ENCODE measurements at places on chromosomes 3 and 15.
A peak's percentile ranks its signal among the peaks of the same experiment; 100 is the strongest.

DNA sequence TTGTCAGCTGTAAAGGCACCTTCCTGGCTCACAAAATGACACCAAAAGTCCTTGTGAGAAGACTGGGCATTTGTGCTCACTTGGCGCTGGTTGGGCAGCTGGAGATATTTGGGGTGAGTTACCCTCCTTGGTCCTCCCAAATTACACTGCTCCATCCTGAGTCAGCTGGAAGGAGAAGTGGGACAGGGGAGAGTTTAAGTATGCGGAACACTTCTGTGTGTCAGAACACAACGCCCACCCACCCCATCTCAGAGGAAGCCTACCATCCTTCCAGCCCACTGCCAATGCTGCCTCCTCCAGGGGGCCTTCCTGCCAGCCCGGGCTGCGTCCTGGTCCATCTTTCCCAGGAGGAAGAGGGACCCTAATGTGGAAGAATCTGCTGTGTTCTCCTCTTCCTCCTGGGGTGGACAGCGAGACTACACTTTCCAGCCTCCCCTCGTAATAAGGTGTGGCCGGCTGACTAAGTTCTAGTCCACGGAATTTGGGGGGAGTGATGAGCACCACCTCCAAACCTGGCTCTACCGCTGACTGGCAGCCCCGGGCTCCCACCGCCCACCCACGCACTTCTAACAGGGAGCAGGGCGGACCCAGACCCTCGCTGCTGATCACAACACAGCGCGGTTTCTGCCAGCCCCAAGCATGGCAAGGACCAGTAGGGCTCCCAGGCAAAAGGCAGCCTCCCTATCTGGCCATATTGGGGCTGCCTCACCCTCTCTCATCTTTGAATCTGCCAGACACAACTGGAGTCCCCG lies 265.0 kb downstream of the XXYLT1 start:
- no peak for DNase-seq

DNA sequence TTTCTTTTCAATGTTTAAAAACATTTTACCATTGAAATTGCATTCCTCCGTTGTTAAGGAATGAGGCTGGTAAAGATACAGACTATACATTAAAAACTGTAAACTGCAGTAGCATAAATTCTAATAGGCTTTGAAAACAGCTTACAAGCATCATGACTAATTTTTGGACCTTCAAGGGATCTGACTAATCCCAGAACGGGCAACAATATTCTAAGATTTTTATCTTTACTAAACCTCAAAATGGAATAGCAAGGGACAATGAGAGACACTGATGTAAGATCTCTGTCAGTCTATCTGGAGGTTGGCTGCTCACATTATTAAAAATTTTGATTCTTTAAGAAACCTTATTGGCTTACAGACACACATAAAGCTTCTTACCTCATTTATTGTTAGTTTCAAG lies 74.7 kb downstream of the BTD start:
- no peak for DNase-seq

DNA sequence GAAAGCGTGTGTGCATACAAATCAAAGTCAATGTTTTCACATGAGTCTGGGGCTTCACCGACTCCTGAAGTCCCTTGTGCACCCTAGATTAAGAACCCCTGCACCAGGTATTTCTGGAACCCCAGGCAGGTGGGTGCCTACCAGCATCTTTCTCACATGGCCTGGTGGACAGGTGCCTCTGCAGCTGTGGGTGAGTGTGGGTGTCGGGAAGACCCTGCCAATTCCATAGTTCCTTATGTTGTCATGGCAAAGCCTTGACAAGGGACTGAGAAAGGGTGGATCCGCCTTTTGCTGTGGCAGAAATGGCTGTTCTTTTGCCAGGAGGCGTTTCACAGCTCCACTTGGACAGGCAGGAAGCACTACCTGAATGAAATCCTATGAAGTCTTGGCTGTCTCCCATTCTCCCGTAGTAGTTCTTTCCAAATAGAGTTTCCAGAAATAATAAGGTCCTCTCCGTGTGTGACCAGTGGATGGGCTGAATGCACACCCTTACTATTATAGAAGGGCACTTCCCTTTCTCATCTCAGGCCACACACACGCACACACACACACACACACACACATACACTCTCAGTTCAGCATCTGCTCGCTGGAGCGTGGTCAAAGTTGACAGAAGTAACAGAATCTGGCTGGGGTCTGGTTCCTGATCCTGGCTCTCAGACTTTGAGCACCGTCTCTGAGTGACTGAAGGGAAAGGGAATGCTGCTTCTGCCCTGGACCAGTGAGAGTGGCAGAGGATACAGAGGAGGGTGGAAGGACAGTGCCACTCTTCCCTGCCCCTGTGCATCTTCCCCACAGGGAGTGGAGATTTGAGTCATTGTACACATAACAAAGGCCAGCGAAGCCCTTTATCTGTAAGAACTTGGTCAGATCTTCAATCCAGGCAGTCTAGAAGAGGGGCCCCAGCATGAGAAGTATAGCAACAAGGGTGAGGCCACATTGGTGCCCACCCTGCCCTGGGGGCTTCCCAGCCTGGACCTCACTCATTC lies 38.7 kb downstream of the PDIA5 start:
- no peak for DNase-seq

GRCh38 chr15:58576657-58577056 lies 144.9 kb downstream of the LIPC start:
- DNase-seq, result no peak

DNA sequence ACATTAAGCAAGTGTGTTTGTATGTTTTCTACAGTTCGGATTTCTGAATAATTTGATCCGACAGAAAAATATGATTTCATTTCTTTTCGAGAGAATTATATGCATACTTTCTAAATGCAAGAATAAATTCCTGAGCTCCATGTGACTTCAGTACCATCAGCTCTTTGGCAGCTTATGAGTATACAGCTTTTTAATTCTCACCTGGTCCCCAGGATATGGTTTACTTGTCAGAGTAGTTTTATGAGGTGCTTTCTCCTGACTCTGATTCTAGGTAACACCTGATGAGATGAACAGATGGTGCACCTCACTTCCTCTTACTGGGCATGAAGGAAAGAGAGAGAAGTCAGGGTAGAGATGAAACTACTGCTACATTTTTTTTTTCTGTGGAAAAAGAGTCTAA lies 3.1 kb downstream of the HGD start:
- DNase-seq, result no peak

GRCh38 chr3:133915685-133916658 lies 20.3 kb upstream of the RAB6B start:
- no peak for DNase-seq

GRCh38 chr3:81581966-81582599 lies 179.4 kb downstream of the GBE1 start:
- DNase-seq, result no peak

- DNase-seq, result no peak
These were observed 215.3 kb upstream of the ROBO1 start for GRCh38 chr3:79983118-79983517.

DNA sequence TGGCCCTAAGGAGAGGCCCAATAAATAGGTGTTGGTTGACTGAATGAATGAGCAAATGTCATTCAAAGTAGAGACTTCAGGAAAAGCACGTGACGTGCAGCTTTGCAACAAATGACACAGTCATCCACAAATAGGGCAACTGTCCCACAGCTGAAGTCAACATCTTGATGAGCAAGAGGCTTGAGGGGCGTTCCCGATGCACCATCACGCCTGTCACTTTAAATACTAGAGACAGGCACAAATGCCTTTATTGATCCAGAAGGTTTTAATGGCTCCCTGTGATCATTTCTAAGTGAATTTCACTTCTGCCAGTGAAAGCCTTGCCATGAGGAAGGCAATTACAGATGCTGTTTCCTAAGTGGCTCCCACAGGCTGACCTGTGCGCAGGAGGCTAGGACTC lies 43.6 kb downstream of the ABTB1 start:
- DNase-seq, result no peak

DNA sequence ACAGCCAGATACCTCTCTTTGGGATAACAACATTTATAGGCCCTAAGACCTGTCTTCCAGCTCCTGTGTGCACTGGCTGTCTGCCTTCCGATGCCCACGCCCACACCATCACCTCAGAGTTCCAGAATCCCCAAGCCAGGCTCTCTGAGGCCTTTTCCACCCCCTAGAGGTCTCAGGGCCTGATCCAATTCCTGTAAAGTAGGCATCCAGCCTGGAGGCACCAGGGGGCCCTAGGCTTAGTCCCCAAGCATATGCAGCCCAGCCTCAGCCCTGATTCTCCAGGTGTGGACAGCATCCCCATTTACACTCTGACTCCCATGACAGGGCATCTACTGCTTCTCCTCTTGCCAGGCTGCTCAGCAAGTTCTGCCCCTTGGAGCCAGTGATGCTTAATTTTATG lies 72.7 kb upstream of the CORO2B start:
- DNase-seq, result no peak

DNA sequence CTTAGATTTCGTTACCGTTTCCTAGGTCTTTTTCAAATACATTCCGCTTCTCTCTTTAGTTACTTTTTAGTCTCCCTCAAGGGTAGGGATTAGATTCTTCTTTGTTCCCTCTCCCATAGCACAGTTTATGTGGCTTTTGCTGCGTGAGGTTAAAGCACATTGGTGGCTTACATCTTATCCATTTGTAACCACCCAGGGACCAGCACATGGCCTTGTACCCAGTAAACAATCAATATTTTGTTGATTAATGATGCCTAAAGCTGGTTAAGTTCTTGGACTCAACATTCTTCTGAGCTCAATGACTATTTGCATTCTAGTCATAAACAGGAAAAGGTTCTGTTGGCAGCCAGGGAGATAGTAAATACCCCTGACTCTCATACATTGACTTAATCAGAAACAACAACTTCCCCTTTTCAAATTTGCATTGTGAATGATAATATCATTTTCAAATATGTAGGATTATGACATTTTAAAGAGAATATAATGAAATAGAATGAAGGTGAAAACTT lies 60.2 kb downstream of the CACNA1D start:
- DNase-seq, result no peak

DNA sequence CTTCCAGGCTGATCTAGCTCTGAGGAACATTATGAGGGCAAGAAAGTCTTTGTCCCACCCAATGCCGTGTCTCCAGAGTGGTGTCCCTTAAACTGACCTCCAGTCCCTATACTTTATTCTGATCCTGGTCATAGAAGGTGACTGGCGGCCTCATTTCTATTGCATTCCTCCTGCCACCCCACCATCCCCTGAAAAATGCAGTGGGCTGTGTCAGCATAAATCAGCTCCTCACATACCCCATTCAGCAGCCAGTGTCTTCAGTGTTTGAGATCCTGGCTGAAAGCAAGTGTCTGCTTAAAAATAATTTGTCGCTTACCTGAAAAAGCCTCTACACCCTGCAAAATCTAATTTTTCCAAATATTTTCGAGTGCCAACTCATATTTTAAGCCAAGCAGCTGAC lies 346.1 kb downstream of the FEZF2 start:
- DNase-seq, result no peak

DNA sequence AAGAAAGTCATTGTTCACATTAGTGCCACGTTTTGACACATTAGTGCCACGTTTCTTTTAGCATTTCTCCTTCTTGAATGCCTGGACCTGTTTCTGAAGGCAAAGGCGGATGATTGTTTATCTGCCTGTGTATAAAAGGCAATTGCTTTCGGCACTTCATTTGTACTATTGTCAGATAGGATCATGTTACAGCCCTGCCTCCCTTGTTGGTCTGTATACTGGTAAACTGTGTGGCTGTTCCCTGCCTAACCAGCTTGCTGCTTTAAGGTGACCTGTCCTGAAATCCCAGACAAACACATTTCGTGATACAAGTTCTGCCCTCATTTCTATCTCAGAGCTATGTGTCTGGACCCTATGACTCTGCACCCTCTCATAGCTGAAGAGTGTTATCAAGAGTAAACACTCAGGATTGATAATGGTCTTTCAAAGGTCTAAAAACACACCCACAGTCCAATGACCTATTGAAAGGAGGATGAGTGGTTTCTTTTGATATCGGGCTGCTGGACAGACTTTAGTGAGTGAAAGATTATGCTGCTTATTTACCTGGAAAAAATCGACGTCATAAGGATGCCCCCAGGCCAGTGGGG lies 276.3 kb upstream of the MCTP2 start:
- DNase-seq, result no peak

GRCh38 chr3:116815831-116816588 lies 106.4 kb downstream of the TUSC7 start:
- no peak for DNase-seq

- no peak for DNase-seq
These were observed 297.5 kb upstream of the LYSMD4 start for GRCh38 chr15:100030586-100031229.

GRCh38 chr3:8539419-8539818 lies 37.8 kb downstream of the LMCD1 start:
- no peak for DNase-seq

DNA sequence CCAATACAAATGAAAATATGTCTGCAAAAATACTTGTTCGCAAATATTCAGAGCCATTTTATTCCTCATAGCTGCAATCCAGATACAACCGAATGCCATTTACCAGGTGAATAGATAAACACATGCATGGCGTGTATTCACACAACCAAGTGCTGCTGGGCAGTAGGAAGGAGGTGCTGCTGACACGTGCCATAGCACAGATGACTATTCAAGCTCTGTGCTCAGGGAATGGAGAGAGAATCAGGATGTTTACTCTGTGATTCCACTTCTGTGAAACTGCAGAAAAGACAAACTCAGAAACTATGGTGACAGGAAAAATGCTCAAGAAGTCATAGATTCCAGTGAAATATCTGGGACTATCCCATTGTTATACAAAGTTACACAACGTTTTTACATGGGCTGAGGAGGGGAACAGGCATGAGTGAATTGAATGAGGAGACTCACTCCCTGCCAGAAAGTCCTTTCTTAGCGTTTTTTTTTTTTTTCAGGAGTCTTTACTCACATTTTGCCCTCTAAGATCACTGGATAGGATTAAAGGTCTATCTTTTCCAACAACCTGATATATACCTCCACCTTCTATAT lies 152.9 kb upstream of the NDN start:
- no peak for DNase-seq

- DNase-seq, result no peak
These were observed 118.2 kb upstream of the STRIT1 start for GRCh38 chr3:155411500-155412223.

DNA sequence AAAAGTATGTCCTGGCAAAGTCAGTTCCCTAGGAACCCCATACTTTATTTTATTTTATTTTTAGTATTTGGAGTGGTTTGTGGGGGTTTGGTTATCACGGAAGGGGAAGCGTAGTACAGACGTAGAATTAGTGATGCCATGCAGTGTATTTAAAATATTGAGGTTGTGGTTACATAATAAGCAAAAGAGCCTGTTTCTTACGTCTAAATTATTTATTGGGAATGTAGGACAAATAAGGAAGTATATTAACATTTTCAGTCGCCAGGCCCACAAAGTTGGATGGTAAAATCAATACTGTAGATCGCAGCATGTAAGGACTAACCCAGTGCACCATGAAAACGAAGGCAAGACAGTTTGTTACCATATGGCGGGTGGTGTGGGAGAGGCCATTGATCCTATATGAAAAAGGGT lies 558 bp downstream of the DTWD1 start:
- DNase-seq, result no peak

GRCh38 chr3:97821287-97821773 lies 481 bp upstream of the CRYBG3 start:
- DNase-seq, result peak; percentile 17

- no peak for DNase-seq
These were observed 31.9 kb upstream of the ACVR2B start for GRCh38 chr3:38421679-38422336.

- no peak for DNase-seq
These were observed 105.7 kb downstream of the TPRA1 start for GRCh38 chr3:127484601-127485388.

- no peak for DNase-seq
These were observed 304.6 kb upstream of the TBC1D5 start for GRCh38 chr3:18047052-18047451.

All from stimulated activated CD8-positive, alpha-beta memory T cell treated with anti-CD3 and anti-CD28 coated beads, Interleukin-4, amount 100 ng/mL, for 1 hour (primary cell).